ENCODE measurements at places on chromosomes 6 and 20.

GRCh38 chr6:96521306-96521643 lies 331 bp upstream of the UFL1 start:
- DNase-seq = no peak

- no peak for DNase-seq
Measured at GRCh38 chr20:47727909-47728361, 57.3 kb downstream of the SULF2 start.

GRCh38 chr6:150640556-150641209 lies 41.0 kb downstream of the PLEKHG1 start:
- DNase-seq = no peak

DNA sequence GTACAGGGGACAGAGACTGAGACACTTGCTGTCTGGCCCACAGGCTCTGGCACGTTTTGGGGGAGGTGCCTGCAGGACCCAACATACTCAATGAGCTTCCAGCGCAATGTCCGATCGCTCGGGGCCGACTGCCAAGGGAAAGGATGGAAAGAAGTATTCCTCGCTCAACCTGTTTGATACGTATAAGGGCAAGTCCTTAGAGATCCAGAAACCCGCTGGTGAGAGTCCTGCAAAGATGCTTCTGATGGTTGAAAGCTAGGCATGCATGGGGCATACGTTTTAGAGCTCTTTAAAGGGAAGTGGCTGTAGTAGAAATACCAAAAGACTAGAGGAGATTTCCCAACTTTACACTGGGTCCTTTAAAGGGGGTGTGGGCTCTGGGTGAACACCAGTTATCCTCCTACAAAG lies 2.2 kb downstream of the PRRC2A start:
- no peak for DNase-seq

DNA sequence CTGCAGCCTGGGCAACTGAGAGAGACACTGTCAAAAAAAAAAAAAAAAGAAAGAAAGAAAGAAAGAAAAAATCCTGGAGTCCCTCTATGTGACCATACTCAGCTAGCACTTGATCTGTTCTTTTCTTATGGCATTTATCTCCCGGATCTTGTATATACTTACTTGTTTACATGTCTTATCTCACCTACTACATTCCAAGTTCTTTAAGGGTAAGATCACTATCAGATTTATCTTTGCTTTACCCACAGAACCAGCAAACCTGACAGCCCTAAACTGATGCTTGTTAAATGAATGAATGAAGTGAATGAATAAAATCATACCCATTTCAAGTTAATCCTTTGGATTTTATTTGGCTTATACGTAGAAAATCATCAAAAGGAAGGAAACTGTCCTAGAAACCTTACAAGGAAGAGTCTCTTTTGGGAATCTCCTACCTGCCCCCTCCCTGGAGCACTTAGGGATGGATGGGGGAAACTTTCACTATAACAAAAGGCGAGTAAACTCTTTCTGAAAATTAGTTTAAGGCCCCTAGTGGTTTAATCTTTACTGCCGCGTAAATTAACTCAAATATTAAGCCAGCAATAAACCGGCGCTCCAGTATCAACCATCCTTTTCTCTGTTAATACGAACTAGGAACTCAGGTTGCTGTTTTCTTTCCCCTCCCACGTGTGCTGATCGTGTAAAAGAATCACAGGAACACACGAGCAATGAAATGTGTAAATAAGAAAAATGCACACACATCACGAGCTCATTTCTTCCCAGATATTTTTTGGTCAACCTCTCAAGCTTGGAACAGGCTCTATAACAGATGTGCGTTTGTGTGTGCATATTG lies 1.3 kb upstream of the UTRN start:
- DNase-seq = no peak

DNA sequence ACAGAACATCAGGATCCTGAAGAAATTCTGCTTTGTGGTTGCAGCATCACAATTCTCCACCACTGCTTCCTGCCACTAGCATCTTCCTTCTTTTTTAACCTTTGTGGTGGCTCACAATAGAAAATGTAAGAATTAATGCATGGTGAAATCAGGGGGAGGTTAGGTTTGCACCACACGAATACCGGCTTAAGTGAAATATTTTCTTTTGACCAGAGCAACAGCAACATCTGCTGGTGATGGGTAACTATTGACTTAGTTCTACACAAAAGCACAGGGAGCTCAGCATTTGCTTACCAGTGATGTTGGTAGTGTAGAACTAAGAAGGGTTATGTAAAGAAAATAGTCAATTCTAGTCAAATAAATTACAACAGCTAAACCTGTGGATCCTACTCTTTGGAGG lies 280.5 kb downstream of the SYNE1 start:
- no peak for DNase-seq

DNA sequence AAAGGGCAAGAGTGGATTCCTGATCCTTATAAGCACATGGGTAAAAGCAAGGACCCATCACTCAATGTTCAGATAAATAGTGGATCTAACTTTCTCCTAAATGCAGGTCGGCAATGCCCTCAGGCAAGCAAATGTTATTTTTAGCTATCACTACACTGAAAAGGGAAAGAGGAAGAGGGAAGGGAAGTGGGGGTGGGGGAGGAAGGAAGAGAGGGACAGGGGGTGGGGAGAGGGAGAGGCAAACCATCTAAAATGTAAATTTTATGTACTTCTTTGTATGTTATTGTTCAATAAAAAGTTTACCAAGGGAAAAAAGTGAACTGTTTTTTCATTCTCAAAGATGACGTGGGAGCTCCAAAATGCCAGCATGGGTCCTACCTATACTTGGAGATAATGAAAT lies 44.2 kb downstream of the CHD6 start:
- no peak for DNase-seq

DNA sequence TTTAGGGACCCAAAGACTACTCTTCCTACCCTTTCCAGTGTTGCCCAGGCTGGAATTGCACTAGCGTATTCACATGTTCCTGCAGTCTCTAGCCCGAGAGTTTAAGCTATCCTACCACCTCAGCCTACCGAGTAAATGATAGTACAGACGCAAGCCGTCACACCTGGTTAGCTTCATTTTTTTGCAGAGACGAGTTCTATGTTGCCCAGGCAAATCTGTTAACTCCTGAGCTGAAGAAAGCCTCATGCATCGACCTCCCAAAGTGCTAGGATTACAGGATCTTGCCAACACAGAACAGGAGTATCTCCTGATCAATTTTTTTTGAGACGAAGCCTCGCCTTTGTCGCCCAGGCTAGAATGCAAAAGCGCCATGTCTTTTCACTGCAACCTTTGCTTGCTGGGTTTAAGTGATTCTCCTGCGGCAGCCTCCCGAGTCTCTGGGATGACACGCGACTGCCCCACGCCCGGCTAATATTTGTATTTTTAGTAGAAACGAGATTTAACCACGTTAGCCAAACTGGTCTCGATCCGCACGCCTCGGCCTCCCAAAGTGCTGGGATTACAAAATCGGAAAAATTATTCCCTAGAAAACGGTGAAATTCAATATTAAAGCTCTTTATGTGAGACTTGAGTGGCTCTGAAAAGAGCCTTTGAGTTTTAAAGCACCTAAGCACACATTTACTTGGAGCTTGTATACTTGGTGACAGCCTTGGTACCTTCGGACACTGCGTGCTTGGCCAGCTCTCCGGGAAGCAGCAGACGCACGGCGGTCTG lies 128.5 kb downstream of the HFE start:
- no peak for DNase-seq

DNA sequence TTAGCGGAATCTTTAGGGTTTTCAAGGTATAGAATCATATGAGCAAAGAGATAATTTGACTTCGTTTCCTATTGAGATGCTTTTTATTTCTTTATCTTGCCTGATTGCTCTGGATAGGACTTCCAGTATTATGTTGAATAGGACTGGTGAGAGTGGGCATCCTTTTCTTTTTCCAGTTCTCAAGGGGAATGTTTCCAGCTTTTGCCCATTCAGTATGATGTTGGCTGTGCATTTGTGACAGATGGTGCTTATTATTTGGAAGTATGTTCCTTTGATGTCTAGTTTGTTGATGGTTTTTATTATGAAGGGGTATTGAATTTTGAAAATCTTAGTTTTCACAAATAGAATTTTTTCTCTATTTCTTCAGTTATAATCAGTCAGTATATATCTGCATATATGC lies 656.6 kb upstream of the MAP3K7 start:
- no peak for DNase-seq

- DNase-seq = no peak
Measured at GRCh38 chr6:169233181-169233580, 20.5 kb downstream of the THBS2 start.

- DNase-seq = no peak
Measured at GRCh38 chr6:139378882-139379341, 4.5 kb upstream of the CITED2 start.

- DNase-seq = no peak
Measured at GRCh38 chr6:166862287-166862977, 93.9 kb downstream of the RNASET2 start.

DNA sequence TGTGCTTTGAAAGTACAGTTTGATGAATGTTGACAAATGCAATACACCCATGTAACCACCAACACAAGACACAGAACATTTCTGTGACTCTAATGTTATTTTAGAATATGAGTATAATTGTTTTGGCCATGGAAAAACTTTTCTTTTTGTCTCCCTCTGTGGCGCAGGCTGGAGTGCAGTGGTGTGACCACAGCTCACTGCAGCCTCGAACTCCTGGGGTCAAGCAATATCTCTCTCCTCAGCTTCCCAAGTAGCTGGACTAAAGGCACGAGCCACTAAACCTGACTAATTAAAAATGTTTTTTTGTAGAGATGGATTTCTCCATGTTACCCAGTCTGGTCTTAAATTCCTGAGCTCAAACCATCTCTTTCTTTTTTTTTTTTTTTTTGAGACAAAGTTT lies 20.3 kb upstream of the BCAS4 start:
- no peak for DNase-seq

GRCh38 chr20:60123652-60124051 lies 165.4 kb downstream of the CDH26 start:
- DNase-seq = no peak

- DNase-seq = no peak
Measured at GRCh38 chr20:24469116-24469893, at the start of gene SYNDIG1. Gene SYNDIG1 (plus strand): TSS chr20:24469629. CDS start chr20:24543098, 73,469 bp downstream.

DNA sequence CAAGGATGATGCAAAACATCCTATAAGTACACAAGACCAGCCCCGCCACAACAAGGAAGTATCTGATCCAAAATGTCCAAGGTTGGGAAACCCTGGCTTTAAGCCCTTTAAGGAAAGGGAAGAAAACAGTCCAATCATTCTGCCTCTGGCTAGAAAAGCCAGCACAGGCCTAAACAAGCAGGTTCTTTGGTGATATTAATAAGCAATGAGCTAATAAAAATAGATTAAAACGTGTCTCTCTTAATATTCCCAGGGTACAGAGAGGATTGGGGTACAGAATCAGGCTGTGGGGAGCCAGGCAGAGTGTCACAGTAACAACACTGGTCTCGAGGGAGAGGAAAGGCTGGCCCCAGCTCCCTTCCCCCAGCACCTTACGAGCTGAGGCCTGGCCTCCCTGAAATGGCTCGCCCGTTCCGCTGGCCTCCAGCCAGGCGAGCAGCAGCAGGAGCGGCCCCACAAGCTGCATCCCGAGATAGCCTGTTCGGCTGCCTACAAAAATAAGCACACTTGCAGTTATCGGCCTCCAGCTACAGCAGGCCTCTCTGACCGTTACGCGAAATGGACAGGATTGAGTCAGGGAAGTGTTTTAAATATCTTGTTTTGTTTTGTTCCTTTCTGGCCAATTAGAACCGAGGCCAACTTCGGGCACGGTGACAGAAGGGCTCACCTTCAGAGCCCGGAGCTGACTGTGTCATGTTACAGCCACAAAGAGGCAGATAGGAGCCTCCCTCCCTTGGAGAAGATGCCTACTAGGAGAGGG lies 4.0 kb upstream of the ZMYND8 start:
- DNase-seq = peak; percentile 82

DNA sequence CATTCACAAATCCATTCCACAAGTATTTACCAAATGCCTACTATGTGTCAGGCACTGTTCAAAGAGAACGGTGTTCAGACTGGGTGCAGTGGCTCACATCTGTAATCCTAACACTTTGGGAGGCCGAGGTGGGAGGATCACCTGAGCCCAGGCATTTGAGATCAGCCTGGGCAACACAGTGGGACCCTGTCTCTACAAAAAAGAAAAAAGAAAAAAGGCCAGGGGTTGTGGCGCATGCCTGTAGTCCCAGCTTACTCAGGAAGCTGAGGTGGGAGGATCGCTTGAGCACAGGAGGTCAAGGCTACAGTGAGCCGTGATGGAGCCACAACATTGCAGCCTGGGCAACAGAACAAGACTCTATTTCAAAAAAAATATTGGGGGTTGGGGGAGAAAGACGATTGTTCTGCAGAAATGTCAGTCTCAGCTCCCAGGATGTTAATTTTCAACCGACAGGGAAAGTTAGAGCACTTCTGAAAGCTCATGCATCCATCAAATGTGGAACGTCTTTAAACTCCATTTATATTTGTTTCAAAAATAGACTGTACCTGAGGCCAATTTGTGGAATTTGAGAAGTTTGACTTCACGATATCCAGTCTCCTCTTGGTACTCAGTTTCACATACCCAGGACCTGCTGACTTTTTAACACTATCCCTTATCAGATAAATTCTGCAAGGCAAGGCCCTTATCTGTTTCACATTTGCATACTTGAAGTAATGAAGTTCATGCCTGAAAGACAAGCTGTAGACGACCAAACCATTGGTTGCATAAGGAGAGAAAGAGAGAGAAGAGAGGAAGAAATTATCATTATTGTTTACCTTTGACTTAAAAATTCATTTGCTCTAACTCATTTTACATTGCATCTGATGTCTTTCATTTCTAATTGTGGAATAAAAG lies 14.8 kb upstream of the BTN3A2 start:
- DNase-seq = no peak

GRCh38 chr20:4100679-4101078 lies 85.3 kb upstream of the RNF24 start:
- no peak for DNase-seq

GRCh38 chr20:42361402-42361970 lies 743.3 kb upstream of the CHD6 start:
- DNase-seq = no peak

DNA sequence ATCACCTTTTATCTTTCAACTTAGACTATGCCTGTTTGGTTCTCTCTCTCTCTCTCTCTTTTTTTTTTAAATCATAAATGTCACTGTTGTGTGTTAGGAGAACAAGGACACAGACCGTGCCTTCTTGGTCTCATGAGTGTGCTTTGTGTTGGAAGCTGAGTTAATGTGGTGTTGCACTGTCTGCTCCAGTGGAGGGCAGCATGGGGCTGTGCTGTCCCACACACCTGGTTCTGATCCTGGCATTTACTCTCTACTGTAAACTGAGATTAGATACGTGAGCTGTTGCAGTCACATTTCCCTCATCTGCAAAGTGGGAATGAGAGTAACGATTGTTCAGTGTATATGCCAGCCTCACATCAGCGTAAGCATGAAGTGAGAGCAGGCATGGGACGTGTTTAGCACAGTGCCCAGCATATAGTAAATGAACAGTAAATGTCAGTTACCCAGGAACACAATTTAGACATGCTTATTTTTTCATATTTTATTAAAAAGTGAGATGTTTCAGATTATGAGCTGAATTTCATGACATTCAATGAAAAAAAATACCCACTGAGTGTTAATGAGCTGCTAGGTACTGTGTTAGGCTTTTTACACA lies 161.1 kb downstream of the FARS2 start:
- no peak for DNase-seq
